NCI-H1417 (cell line): ENCODE measurements at places on chromosomes 16 and 17.
A peak's percentile ranks its signal among the peaks of the same experiment; 100 is the strongest.

GRCh38 chr16:66651474-66651765 is 45.1 kb downstream of the CMTM4 start:
- no peak for DNase-seq

GRCh38 chr16:81588326-81589081 is 143.9 kb downstream of the CMIP start:
- no peak for DNase-seq

GRCh38 chr16:50266337-50267091 is at the start of gene ADCY7:
Gene ADCY7, plus strand, starts transcription at chr16:50266551. Its CDS starts 21,629 bp downstream, at chr16:50288180.
- no peak for DNase-seq

- DNase-seq, result no peak
Observed at GRCh38 chr17:43714465-43715149, 44.0 kb downstream of the SOST start.

DNA sequence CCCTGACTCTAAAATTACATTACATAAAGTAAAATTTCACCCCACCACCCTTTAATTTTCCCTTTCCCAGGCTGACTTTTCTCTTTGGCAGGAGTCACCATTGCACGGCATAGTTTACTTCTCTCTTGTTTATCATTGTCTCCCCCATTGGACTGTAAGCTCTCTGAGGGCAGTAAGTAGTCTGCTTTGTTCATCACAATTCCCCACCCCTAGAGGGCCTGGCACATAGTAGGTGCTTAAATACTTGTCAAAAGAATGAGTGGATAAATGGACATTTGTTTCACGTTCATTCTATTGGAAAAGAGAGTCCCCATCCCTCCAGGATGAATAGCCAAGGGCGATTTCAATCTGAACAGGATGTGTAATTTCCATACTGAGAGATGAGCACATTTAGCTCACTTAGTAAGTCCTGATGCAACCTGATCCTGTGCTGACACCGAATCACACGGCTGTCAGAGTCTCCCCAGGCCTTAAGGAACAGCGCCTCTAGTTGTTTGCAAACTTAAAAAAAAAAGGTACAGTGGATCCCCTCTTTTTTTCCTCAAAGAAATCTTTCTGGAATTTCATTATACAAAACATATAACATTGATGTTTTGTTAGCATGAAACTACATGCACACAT is 54.0 kb downstream of the AKAP1 start:
- DNase-seq, result no peak

DNA sequence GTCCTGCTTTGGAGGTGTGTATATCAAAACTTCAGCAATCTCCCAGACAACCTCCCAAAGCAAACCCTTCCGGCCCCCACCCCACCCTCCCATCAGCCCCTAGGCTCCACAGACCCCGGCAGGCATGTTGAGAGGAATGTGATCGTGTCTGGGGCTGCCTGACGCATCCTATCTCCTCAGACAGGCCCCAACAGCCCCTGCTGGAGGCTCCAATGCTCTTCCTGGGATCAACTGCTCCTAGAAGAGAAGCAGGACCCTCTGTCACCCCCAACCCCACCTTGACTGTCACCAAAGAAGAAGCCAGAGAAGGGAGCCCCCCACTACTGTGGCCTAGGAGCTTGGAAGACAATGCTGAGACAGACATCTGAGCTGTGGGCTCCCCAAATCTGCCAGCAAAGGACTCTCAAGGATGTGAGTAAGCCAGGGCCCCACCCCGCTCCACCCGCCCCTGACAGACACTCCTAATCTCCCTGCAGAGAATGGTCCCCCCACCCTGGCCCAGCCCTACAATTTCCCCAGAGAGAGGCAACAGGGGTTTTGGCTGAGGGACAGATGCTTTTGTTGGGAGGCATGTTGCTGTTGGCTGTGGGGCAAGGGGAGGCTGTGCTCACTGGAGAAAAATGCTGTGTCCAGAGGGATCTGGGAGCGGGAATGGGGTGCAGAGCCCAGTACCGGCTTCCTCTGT is 1.6 kb upstream of the KRT14 start:
- no peak for DNase-seq

- DNase-seq, result no peak
Observed at GRCh38 chr16:65125871-65126270, 4.0 kb upstream of the CDH11 start.

DNA sequence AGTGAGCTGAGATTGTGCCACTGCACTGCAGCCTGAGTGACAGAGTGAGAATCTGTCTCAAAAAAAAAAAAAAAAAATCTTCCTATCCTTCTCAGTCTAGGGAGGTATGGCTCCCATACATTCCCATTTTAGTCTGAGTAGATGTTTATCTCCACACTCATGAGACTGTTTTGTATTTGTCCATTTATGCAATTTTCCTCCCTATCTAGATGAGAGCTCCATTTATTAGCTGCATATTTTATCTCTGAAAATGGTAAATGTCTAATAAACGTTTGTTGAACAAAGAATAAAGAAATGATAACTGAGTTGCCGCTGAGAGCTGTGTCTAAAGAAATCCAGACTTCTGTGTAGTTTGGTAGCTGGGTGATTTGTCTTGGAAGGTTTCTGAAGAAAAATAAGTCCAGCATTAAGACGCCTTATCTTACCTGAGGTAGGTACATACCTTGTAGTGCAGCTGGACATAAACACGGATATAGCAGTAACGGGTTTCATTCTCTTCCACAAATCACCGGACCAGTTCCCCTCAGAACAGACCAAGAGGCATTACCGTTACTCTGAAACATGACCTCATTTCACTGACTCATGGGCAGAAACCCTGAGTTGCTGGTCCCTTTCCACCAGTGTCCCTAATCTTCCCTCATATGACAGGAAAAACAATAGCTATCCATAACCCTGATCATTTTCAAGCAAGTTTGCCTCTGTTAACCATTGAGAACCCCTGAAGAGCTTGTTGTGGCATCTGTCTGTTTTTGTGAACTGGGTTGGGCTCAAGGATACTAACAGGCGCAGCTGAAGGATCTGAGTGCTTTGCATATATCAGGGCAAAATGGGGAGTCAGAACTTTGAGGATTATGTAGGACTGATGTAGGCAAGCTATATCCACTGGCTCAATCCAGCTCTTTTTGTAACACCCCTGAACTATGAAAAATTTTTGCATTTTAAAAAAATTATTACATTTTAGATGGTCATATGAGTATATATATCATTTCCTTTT is 177.4 kb upstream of the XYLT1 start:
- no peak for DNase-seq

DNA sequence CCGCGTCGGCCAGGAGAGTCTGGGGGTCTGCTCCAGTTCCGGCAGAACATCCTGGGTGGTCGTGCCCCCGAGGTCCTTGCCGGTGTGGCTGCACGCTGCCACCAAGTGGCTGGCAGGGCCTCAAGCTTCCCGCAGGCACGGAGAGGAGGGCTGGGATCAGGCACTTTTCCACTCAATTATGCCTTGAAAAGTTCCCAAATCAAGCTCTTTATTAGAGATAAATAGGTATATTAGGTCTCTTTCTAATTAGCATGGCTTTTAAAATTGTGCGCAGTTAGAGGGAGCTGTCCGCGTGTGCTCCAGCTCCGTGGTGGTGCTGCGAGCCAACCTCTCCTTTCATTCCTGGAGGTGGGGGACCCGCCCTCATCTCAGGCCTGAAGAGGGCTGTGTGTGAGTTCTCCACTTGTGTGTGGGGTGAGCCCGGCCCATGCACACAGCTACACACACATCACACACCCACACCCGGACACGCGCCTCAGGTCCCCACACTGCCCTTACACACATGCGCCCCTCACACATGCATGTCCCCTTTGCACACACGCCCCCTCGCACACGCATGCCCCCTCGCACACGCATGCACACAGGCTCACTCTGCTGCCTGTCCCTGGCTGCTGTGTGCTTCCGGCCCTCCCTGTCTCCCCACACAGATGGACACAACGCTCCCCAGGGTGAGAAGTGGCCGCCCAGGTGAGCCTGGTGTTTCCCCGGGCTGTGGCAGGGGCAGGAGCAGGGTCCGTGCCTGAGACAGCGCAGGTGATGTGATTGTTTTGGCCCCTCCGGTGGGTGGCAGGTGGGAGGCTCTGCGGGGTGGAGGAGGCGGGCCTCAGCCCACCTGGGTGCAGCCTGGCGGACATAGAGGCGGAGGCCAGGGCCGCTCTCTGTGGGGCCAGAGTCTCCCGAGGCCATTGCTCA is 28.8 kb downstream of the CACNA1H start:
- peak; percentile 50 for DNase-seq

DNA sequence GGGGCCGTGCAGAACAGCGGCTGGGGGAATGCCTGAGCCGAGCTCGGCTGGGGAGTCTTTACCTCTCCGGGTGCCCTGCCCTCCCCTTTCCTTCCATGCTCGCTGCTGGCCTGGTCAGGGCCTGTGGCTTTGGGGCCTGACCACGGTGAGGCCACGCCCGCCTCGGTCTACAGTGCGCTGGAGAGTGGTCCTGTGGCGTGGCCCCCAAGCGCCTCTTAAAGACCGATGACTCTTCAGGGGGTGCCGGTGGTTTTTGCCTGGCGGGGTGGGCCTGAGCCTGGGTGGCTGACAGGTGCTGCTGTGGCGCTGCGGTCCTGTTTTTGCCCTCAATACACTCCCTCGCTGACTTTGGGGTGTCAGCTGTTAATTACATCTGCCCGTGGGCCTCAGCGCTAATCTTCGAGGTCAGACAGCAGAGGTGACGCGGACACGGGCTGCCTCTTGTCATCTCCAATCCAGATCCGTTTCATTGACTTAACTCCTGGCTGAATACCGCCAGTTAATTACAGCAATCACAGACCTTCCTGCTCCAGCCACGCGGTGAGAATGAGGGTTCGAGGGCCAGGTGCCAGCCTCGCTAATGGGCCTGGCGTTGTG is 29.7 kb downstream of the GSE1 start:
- peak; percentile 92 for DNase-seq

DNA sequence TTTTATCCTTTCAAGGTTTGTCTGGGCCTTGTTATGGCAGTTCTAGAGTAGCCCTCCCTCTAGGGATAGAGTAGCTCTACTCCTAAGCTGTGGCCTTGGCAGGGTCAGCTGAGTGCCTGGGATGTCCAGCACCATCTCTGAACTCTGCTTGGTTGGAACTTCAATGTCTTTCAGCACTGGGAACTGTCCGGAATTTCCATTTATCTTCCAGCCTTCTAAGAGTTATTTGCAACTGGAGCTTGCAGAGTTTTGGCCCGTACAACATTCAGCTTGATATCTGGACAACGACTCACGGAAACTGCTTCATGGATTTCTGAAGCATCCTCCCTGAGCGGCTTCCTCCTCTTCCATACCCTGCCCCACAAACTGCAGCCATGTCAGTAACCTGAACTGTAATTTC is 22.9 kb downstream of the MMD start:
- DNase-seq, result no peak

- DNase-seq, result peak; percentile 85
Observed at GRCh38 chr17:7922845-7923628, 6.6 kb downstream of the KCNAB3 start.

- no peak for DNase-seq
Observed at GRCh38 chr17:53627511-53627910, 195.2 kb upstream of the KIF2B start.

GRCh38 chr17:28996554-28997096 is 9.2 kb downstream of the SEZ6 start:
- DNase-seq, result peak; percentile 33

GRCh38 chr16:20203272-20203671 is 124.0 kb downstream of the GP2 start:
- DNase-seq, result no peak

DNA sequence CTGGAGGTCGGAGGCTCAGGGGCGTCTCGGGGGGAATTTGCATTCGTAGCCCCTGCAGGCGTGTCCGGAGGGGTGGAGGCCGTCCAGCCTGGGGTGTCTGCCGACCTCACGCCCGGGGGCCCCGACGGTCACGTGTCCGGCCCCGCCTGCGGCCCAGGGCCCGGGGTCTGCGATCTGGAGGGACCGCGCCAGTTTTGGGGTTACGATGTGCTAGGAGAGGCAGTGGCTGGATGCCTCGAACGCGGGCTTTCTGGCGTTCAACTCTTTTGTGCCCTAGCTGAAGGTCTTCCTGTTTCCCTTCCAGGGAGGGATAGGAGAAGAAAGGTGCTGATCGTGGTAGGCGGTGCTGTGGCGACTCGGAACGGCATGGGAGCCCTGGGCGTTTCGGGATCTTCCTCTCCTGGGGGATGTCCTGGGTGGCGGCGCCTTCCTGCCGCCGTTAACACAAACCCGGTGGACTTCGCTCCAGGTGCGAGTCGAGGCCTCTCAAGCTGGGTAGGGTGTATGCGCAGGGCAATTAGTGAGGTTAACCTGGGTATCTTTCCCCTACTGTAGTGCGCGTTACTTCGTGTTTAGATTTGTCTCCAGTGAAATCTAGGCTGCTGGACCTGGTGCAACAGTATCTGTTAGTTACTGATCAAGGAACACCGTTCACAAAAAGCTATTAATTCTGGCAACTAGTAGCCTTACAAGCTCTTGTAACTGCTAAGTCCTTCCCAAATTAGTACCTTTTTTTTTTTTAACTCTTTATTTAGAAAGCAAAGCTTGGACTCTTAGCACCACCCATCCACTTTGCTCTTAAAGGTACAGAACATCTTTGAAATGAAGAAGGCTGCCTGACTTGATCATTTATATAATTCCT is 1.3 kb downstream of the AKAP1 start:
- DNase-seq, result peak; percentile 32

DNA sequence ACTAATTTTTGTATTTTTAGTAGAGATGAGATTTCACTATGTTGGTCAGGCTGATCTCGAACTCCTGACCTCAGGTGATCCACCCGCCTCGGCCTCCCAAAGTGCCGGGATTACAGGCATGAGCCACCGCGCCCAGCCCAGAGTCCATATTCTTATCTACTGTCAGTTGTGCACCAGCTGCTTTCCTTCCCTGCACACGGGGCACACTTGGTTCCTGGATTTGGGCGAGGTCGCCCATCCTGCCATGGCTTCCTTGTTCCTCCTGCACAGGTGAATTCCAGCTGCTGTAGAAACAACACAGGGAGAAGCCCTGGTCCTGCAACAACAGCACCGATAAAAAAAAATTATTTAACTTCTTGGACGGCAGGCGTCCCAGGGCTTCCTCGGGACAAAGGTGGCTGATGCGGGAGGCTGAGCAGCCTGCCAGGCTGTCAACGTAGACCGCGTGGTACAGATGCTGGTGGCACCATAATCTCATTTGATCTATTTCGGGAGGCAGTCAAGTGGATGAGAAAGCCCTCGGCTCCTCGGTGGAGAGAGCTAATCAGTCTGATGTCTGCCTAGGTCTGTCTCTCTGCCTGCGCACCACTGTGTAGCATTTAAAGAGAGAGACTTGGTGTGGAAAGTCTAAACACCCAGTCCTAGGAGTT is 19.1 kb downstream of the RGS9 start:
- no peak for DNase-seq
